ENCODE measurements at places on chromosomes 11 and 22. TPM values are rescaled to one million over a fixed set of nuclear protein-coding genes. Genes with fewer than 3 reads are reported as not detected.

Gene CRYBB3
- polyA plus RNA-seq, result not detected

Gene RFPL1
- not detected for polyA plus RNA-seq

Gene FOLR2
- polyA plus RNA-seq, result 20.4 TPM

Gene FGF19
- 0.06 TPM for polyA plus RNA-seq
